Stimulated activated CD4-positive, alpha-beta T cell treated with anti-CD3 and anti-CD28 coated beads, Interleukin-15, amount 100 ng/mL, for 1 hour (primary cell): ENCODE measurements at places on chromosomes 11 and 22.

GRCh38 chr22:46093796-46094195 is 56.5 kb upstream of the PPARA start:
- no peak for DNase-seq

GRCh38 chr11:69210310-69211035 is 54.7 kb downstream of the SMIM38 start:
- no peak for DNase-seq

GRCh38 chr11:12675951-12676711 is 1.9 kb downstream of the TEAD1 start:
- no peak for DNase-seq

GRCh38 chr22:37681556-37682049 is 4.5 kb upstream of the NOL12 start:
- DNase-seq: peak; percentile 52

- DNase-seq: no peak
These were observed 6.4 kb downstream of the RBX1 start for GRCh38 chr22:40957601-40958000.

- DNase-seq: no peak
These were observed 627.3 kb downstream of the METTL15 start for GRCh38 chr11:28735511-28735910.

GRCh38 chr11:100632941-100633452 is 54.1 kb upstream of the ARHGAP42 start:
- no peak for DNase-seq

DNA sequence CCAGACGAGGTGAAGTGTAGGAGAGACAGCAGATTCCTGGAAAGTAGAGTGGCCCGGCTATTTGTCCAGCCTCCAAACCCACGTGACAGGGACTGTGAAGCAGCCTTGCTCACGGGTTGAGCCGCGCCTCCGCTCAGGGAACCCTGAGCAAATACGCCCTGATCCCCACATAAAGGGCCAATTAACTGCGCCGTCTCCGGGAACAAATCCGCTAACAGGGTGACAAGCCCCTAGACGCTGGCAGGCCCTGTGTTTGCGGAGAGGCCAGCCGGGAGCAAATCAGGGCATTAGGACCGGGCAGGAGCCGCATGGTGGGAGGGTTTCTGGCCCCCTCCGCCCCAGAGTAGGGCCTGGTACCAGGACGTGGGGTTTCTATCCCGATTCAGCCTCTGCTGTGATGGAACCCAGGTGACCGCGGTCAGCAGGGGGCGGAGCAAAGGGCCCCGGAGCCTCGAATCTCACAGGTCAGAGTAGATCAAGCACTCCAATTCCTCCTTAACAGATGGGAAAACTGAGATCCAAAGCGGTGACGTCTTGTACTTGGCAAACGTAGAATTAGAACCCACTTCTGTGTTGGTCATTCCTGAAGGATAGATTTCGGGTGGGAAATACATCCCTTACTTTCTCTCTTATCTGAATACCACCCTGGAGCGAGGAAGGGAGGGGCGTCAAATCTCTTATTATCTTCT is 2.0 kb upstream of the ROBO3 start:
- no peak for DNase-seq

DNA sequence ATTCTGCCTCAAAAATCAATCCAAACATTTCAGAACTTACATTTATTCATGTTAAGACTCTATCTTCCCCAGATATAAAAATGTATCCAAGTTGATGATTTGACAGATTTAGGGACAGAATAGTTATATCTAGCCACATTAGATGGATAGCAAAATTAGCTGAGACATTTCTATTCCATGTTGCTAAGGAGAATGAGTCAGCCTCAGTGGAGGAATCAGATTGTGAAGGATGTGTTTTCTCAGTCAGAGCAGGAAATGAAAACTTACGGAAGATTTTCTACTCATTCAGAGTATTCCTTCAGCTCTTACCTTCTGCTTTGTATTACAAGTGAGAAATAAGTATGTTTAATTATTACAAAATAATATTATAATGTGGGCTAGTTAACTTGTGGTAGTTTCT is 556.3 kb upstream of the ANO3 start:
- no peak for DNase-seq

- no peak for DNase-seq
These were observed 6.3 kb downstream of the NOX4 start for GRCh38 chr11:89484896-89485295.

DNA sequence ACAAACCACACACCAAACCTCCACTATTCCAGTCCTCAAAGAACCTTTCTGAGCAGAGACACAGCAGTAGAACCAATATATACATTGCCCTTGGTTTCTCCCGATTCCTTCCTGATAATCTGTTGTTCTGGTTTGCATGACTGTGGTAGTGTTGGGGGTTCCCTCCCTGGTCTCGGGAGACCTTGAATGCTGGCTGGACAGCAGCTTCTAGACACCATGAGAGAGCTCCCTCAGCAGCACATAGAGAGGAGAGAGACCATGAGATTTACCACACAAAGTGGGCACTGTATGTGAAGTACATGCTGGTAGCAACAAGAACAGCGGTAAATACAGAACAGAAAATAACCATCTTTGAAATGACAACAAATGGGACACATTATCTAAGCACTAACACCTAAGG is 2.6 kb downstream of the C11orf91 start:
- DNase-seq: no peak

DNA sequence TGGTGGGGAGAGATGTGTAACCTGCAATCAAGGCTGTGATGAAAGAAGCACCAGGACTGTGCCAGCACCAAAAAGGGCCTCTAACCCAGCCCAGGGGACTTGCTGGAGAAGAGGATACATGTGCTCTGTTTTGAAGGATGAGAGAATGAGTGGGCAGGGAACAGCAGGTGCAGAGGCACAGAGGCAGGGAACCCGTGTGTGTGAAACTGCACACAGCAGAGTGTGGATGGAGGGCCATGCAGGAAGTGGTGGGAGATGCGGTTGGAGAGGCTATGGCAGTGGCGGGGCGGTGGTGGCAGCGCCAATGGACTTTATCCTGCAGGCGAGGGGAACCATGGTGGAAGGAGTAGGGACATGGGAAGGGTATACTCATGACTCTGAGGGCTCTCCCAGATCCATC is 25.2 kb upstream of the LRRC32 start:
- DNase-seq: no peak

- no peak for DNase-seq
These were observed 5.2 kb downstream of the FXYD2 start for GRCh38 chr11:117819096-117820040.

DNA sequence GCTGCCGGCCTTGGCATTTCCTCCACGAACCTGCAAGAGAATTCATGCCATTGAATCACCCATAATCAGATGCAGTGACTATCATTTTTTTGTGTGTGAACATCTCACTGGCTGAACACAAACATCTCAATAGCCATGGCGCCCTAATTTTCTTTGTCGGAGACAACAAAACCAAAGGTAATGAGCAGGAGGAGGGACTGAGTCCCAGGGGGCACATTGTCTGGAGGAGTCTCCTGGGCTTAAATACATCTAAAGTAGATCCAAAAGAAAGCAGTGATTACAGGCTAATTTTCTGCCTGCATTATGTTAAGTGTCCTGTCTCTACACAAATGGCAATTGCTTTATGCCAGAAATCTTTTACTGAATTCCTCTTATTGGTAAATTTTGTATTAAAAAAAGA is 113.5 kb downstream of the NTM start:
- DNase-seq: no peak
